CD4-positive, alpha-beta T cell treated with Interleukin-10 for 1 hour (primary cell): ENCODE measurements at places on chromosomes 7 and 10.

GRCh38 chr10:61299156-61299555 lies 154.0 kb downstream of the TMEM26 start:
- no peak for DNase-seq

DNA sequence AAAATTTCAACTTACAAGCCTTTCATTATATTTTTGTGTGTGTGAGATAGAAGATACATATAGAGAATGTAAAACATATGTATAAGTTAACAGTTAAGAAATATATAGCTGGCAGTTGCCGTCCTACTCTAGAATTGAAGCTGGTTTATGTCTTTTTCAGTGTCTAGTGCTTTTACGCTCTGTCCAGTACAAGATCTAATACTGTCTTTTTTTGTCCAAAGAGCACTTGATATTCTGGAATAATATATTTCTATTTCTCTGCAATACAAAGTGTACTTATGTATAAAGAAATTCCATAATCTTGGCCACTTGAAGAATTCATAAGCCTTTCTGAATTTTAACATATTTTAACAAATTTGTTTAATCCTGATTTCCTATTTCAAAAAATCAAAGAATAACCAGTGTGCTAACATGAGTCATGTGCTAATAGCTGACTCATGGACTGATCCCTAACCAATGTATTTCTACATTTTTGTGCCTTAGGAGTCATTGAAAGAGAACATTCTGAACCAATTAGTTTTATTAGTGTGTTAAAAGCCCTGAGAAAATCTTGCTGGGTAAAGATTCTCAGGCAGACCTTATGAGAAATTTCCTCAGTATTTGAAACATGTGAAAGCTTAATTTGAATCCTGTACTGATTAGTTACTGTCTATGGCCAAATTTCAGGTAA lies 73.2 kb upstream of the CCAR1 start:
- DNase-seq = no peak

- DNase-seq = no peak
Observed at GRCh38 chr7:45988405-45989057, 67.5 kb upstream of the IGFBP3 start.

- DNase-seq = no peak
Observed at GRCh38 chr10:95253007-95253406, 37.8 kb downstream of the PDLIM1 start.
